Urothelium cell line (cell line): ENCODE measurements at places on chromosomes 2 and 18.

DNA sequence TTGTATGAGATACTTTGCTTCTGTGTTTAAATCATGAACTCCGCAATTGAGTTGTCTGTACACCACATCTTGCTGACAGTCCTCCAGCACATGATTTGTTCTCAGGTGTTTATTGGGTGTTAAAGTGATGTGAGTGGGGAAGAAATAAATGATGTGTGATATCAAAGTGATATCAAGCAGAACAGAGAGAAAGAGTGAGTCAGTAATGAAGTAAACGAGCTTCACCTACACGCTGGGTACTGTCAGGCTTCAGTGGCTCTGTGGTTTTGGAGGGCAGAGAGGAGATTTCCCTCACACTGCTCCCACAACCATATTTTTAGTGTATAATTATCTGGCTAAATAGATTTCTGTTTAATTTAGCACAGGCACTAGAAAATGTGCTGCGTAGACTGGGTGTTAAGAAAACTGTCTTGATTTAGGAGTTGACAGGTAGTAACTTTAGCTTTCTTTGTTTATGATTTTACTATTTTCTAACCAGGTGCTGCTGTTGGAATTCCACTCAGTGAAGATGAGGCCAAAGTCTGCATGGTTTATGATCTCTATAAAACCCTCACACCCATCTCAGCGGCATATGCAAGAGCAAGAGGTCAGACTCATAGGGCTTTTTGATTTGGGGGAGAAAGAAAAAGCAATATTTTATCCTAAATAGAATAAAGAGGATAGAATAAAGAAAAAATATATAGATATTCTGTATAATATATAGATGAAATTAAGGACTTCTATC, 21.2 kb downstream of the ATIC start:
- DNase-seq = no peak

- DNase-seq = no peak
Measured at GRCh38 chr18:77178559-77178958, 46.0 kb upstream of the MBP start.

DNA sequence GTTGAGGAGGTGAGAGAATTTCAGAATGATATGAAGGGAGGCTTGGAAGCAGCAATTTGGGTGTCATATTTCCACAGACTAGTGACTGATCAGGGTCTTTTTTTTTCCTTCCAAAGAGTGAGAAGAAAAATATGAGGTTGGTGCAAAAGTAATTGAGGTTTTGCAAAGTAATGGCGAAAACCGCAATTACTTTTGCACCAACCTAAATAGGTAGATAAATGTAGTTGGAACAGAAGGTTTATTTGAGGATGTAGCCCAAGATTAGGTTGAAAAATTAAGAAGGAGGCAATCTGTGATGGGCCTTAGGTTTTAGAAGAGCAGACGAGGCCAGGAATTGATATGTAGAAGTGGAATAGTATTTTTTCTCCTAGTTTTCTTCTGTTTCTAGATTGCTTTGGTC, 7.8 kb upstream of the LTBP1 start:
- no peak for DNase-seq

- DNase-seq = no peak
Measured at GRCh38 chr2:201715459-201715858, 17.0 kb upstream of the MPP4 start.

DNA sequence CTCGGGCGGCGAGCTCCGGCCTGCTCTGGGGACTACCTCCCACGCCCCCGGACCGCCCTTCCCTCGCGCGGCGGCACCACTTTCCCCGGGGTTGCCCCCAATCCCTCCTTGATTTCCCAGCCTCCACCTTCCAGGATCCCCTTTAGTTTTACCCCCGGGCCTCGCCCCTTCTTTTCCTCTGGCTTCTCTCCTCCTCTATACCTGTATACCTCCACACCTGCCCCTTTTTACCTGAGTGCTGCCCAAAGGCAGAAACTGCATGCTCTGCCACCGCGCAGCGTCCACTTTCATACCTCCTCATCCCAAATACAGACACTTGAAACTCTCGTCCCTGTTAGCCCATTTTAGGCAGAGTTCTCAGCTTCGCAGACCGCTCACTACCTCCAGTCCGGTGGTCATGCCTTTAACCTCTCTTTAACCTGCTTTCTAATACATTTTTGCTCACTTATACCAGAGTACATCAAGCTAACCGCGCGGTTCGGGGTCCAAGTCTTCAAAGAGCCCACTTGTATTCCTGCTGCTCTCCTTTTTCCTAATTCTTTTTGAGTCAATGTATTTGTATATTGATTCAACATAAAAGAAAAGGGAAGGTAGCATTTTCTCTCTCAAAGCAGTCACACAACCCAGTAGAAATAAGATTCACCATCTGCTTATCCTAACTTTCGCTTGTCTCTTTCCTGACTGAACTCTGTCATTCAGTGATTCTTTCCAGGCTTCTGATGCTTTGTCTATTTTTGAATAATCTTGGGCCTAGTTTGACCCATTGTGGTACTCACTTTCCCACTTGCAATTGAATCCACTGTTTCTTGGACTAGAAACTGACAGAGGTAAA, 901 bp downstream of the SPOPL start:
- peak; percentile 12 for DNase-seq

DNA sequence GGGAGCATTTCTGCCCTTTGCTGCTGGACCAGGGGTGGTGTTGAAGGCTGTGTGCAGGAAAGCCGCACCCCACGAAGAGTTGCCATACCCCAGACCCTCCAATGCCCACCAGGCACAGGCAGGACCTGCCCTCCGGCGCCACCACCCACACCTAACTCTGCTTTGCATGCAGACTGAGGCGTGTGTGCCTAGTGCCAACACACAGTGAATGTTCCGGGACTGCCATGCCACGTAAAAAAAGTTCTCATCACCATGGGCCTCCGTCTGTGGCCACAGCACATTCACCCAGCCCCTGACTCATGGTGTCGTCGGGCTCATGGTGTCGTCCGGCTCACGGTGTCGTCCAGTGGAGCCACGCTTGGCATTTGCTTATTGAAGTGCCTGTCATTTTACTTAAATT, 184.9 kb upstream of the RAB6C start:
- no peak for DNase-seq

- no peak for DNase-seq
Measured at GRCh38 chr2:132424526-132425121, 8.0 kb downstream of the GPR39 start.

- no peak for DNase-seq
Measured at GRCh38 chr2:215434447-215435279, 1.2 kb downstream of the FN1 start.

DNA sequence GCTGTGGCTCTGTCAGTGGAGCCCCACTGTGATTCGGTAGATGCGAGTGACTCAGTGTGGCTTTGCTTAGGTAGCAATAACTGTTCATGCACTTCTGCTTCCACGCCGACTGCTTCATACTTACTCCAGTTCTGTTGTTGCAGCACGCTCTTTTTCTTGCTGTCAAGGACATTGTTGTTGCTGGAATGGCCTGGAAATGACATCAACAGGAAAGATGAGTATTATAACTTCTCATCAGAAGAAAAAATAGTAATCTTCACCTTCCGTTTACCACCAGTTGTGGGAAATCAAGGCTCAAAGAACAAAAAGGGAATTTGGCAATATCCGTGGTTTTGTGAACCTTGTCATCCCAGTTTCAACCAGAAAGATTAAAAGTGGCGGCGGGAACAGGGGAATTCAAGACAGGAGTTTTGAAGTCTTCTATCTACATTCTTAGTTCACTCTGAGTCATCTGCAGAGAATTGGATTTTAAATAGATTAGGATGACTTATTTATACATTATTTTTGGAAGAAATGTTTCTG, 8.3 kb downstream of the TM4SF20 start:
- DNase-seq = peak; percentile 17

GRCh38 chr18:70732188-70732587, 443.3 kb downstream of the SOCS6 start:
- DNase-seq = no peak
